Left cardiac atrium (tissue), 4 donors: ENCODE measurements at places on chromosomes 2 and 18.

DNA sequence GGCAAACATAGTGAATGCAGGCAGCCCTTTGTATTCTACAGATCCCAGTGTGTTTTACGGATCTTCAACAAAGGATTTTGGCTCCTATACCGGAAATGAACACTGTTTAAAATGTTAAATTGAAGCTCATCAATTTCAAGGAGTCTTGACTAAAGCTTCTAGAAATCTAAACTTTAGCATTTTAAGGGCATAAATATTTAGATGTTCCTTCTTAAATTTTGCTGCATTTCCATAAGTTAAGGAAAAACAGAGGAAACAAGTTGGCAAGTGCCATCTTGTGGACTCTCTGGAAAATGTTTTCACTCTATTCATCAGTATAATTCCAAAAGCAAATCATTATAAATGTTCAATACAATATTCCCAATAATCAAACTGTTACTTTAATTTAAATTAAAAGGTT, 19.6 kb downstream of the CHN1 start:
- no peak for DNase-seq

DNA sequence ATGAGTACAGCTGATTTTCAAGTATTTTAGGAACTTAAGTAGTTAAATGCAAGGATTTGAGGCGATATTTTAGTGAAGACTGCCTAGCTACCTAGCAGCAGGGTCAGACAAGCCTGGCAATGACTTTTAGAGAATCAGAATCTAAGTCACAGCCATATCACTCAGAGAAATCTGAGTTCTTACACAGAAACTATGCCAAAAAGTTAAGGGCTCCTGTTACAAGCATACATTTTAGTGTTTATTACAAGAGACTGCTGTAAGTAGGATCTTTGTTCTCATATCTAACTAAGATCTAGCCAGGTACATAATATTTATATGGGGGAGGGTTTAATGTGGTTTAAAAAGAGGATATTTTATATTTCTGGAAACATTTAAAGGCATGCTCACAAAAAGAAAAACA, 37.5 kb downstream of the MAP4K3 start:
- no peak for DNase-seq

DNA sequence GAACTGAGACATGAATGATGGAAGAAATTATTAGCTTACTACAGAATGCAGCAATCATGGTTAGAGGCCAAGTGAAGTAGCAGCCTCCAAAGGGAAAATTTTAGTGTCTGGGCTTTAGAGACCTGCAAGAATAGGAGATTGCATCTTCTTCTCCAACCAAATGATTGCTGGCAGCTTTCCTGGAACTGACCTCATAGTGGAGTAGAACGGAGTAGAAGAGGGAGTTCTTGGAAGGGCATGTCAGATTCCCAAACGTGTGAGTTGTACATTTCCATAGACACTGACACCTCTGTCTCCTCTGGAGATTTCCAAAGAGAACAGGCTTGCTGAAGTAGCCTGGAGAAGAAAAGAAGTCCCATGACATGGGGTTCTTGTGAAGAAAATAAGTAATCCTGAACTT, 169.8 kb upstream of the ERBB4 start:
- DNase-seq: no peak

- peak; percentile 61 for DNase-seq
Observed at GRCh38 chr2:72895759-72896281, 8.6 kb downstream of the SPR start.

DNA sequence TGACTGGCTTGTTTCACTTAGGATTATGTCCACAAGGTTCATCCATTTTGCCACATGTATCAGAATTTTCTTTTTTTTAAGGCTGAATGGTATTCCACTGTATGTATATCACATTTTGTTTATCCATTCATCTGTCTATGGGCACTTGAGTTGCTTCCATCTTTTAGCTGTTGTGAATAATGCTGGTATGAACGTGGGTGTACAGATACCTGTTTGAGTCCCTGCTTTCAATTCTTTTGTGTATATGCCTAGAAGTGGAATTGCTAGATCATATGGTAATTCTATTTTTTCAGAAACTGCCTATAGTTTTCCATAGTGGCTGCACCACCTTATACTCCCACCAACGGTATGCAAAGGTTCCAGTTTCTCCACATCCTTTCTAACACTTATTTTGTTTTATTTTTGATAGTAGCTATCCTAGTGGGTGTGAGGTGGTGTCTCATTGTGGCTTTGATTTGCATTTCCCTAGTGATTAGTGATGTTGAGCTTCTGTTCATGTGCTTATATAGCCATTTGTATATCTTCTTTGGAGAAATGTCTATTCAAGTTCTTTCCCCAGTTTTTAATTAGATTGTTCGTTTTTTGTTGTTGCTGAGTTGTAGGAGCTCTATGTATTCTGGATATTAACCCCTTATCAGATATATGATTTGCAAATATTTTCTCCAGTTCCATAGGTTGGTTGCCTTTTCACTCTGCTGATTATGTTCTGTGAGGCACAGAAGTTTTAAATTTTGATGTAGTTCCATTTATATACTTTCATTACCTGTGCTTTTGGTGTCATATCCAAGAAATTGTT, 40.7 kb downstream of the TTC39C start:
- no peak for DNase-seq

DNA sequence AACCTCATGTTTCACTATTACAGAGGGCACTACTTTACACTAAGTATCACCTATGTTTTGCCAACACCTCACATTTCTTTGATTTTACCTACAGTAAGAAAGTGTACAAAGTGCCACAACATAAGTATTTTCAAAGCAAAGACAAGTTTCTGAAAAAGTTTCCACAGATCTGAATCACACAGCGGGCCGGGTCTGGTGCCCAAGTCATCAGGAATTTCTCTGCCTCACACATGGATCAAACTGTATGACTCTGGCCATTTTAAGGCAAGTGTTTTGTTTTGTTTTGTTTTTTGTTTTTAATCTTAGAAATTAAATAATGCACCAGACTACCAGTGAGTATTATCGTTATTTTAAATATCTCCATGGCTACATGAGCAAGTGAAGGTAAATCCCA, 73.4 kb downstream of the ZNF516 start:
- DNase-seq: no peak

DNA sequence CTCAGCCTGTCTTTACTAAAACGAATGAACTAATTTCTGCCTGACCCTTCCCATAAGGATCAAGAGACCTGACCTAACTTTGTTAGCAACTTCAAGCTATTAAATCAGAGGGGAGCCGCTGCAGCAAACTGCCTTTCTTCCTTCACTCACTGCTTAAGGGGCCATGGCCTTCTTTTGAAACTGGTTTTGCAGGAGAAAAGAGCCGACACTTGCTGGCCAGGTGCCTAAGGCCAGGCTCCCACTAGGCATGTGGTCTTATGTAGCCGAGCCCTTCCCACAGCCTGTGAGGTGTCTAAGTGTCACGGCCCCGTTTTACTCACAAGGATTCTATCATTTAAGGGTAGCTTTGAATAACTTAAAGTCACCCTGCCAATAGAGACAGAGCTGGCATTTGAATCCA, 130.8 kb downstream of the ZNF236 start:
- DNase-seq: no peak

- DNase-seq: no peak
Observed at GRCh38 chr2:3160751-3161330, 216.8 kb downstream of the EIPR1 start.

DNA sequence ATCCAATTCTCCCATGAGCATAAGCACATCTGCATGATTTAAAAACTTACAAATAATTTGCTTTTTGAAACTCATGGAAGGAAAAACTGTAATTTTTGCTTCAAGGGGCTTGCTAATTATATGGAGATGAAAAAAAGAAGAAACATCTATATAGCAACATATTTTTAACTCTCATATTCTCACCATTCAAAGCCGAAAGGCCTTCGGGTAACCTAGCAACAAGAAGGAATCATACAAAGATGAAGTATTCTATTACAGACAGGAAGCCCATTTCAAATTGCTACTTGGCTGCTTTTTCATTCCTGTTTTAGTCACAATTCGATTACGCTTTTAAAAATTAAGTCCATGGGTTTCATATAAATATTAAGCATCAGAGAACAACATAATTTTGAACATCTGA, 39.2 kb upstream of the RNU4ATAC start:
- DNase-seq: no peak

DNA sequence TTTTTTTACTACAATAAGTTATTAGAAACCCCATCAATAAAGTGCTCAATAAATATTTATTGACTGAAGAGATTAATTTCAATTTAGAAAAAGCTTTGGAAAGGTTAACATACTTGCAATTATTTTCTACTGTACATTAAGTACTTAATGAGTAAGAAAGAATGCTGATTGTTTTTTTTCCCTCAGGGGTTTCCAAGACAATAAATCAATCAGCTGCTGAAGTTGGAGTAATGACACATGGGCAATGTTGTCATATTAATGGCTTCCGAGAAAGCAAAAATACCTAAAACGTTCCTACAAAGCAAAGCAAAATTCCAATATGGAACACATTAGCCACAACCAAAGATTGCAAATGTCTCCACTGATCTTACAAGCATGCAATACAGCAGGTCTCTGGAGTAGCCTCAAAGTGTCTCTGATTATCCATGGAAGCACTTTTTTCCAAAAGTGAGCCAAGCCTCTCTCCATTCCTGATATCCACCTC, 66.7 kb downstream of the ZC3H6 start:
- no peak for DNase-seq

- DNase-seq: no peak
Observed at GRCh38 chr2:100588071-100588786, 25.4 kb downstream of the PDCL3 start.

- DNase-seq: no peak
Observed at GRCh38 chr18:13455960-13456481, 237.5 kb downstream of the LDLRAD4 start.

DNA sequence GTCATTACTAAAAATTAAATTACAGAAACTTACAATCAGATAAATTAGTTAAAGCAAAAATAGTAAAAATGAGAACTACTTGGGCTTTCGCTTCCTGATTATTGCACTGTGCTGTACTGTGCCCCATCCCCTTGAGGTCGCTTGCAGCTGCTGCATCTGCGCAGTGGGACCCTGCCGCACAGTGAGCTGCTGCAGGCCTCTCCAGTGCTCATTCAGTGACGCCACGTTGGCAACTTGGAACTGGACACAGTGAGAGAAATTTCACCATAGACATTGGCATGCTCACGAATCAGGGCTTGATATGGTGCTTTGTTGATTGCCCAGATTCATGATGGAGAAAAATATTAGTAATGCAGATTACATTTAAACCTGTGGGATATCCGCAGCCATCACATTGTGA, 290.8 kb upstream of the MYT1L start:
- no peak for DNase-seq

GRCh38 chr2:198188982-198189381, 384.6 kb downstream of the PLCL1 start:
- no peak for DNase-seq

GRCh38 chr2:128370468-128371247, 52.0 kb upstream of the HS6ST1 start:
- no peak for DNase-seq

GRCh38 chr2:68662466-68662865, 19.1 kb downstream of the PROKR1 start:
- no peak for DNase-seq

DNA sequence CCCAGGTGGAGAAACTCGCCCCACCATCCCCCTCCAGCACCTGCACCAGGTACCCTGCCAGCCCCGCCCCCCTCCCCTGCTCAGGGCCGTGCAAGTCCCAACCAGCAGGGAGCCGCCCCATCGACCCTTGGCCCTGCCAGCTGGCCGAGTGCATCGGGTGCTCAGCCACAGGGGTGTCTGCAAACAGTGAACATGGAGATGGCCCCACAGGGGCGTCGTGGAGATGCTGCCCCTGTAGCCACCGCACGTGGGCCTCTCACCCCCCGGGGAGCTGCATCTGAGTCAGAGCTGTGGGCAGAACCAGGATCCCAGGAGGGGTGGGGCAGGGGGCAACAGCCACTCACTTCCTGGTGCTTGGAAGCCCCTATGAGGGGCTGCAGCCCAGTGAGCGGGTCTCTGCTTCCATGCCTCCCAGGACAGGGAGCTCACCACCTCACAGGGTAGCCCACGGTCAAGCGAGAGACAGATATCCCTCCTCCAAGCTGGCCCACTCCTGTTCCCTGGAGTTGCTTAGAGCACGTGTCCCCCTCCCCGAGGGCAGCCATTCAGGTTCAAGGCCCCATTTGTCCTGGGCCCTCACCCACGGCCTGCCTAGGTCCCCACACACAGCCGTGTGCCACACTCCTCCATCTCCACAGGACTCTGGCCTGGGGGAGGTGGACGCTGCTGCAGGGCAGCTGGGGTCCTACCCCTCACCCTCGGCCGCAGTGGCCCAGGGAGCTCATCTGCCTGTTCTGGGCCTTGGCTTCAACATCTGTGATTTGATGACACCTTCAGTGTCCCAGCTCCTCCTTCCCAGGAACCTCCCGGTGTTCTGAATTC, 1.1 kb upstream of the MAB21L4 start:
- no peak for DNase-seq

DNA sequence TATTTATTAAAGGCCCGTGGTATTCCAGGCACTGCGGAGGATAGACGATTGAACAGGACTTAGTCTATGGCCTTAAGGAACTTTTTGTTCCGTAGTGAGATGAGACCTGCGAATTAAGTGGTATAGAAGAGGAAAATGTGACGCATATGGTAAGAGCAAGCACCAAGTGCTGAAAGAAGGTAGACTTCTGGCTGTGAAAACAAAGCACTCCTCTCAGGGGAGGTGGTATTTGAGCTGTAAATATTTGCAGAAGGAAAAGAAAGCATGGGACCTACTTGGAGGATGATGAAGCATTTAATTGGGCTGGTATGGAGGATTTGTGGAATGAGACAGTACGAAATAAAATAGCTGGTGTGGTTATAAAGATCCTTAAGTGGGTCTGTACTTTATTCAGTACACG, 62.5 kb downstream of the GPR39 start:
- DNase-seq: no peak

- DNase-seq: no peak
Observed at GRCh38 chr18:33960417-33960816, 264.3 kb downstream of the NOL4 start.

DNA sequence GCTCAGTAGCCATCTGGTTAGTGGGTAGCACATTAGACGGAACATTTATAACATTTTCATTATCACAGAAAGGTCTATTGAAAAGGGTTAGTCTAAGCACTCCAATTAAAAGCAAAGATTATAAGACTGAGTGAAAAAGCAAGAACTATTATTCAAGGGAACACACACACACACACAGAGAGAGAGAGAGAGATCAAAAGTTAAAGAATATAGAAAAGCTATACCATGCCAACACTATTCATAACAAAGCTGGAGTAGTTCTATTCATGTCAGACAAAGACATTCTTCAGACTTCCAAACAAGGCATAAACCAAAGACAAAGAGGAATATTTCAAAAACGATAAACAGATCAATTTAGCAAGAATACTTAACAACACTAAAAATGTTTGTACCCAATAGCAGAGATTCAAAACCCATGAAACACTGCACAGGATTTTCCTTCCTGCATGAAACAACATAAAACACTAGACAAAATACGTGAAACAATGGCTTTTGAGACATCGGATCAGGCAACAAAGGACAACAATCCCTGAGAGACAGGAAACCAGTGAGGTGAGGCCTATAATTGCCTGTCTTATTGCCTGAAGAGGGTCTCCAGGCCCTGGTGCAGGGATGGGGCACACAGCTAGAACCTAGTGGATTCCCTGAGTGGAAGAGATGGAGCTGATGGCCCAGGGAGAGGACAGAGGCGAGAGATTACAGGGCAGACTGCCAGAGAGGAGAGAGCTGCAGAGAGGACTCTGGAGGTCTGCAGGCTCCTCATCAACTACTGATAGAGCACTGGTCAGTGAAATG, 83.6 kb upstream of the NPAS2 start:
- DNase-seq: no peak
